Activated CD8-positive, alpha-beta memory T cell treated with anti-CD3 and anti-CD28 coated beads for 1 hour (primary cell): ENCODE measurements at places on chromosomes 5 and 9.

DNA sequence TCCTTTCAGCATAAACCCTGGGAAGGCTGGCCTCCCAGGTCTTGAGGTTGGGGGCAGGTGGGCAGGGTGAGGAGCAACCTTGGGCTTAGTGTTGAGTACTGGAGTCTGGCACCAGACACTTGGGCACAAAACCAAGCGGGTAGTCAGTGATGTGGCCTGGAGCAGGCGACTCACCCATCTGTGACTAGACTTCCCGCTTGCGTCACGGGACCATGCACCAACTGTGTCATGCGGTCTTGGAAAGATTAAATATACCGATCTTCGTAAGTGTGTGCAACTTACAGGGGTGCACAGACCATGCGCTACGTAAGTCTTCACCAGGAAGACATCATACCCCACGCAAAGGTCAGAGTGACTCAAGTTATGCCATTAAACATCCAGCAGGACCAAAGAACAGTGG lies 304.4 kb upstream of the IRX4 start:
- no peak for DNase-seq

GRCh38 chr5:50365426-50366251 lies 75.4 kb downstream of the EMB start:
- DNase-seq: no peak

- no peak for DNase-seq
Measured at GRCh38 chr5:59180515-59180914, 597.6 kb downstream of the RAB3C start.

GRCh38 chr9:37908698-37909186 lies 4.8 kb upstream of the SLC25A51 start:
- DNase-seq: no peak
